Left renal cortex interstitium (tissue), 4 donors: ENCODE measurements at places on chromosomes 6 and 20.

DNA sequence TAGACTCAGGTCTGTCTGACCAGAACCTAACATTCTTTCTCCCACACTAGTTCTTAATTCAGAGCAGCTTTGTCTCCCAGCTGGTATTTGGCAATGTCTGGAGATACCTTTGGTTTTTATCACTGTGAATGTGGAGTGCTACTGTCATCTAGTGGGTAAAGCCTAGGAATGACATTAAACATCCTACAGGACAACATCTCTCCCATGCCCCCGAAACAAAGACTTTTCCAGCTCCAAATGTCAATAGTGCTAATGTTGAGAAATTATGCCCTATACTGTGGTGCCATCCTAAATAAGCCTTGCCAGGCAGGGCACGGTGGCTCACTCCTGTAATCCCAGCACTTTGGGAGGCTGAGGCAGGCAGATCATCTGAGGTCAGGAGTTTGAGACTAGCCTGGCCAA is 4.2 kb upstream of the TTPAL start:
- DNase-seq, result no peak

DNA sequence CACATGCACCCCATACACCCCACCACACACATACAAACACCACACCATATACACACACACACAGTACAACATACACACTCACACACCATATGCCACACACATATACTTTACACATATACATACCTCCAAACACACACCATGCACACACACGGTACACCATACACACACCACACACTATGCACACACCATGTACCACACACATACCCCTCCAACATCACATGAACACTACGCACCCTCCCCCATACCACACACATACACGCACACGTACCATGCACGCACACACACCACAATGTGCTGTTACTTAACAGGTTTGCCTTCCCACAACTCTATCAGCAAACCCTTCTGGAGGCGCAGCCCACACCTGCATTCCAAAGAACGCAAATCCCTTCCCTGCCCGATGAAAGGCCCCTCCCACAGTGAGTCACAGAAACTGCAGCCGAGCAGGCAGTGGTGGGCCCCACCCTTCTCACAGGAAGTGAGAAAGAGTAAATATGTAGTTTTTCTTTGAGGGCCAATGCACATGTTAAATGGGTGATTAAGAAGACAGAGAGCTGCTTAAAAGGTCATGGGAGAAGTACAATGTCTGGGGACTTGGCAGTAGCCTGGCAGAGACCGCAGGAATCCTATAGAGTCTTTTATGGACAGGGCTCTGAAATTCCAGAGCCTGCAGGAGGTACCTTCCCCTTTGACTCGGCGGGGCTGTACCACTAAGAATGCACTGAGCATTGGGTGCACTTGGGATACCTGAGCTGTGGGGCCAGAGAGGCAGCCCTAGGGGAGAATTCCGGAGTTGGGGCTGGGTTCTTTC is 34.1 kb upstream of the EZR start:
- peak; percentile 67 for DNase-seq

DNA sequence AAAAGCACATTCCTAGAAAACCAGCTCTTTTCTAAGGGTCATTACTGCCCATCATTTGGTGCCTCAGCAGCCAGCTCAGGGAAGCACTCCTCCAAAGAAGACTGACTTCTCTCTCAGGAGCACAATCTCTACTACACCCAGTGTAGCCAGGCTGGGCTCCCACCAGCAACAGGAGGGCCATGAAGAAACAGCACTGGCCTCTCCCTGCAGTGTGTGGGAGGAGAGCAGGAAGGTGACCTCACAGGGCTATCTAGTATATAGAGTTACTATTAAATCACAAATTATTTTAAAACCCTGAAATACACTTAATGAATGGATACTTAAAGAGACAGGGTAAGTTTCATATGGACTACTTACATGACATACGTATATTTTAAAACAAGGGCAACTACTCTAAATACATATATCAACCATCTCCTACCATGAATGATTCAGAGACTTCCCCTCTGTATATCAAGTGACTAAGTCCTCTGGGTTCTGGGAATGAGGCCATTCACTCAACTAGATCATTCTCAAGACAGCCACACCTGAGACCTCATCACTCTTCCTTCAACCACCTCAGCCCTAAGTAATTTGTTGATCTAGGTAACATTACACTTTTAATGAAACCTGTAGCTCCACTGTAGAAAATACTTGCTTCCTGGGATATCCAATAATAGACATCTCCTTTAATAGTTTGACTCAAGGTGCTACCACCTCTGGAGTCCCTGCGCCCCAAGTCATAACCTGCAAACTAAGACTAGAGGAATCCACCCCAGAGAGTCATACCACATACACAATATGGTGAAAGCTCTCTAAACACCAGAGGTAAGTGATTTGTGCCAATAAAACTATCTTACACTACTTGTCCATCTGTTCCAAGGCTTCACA is 25.2 kb downstream of the TBX18 start:
- no peak for DNase-seq

- no peak for DNase-seq
Measured at GRCh38 chr20:48819821-48820648, 7.8 kb downstream of the PREX1 start.

DNA sequence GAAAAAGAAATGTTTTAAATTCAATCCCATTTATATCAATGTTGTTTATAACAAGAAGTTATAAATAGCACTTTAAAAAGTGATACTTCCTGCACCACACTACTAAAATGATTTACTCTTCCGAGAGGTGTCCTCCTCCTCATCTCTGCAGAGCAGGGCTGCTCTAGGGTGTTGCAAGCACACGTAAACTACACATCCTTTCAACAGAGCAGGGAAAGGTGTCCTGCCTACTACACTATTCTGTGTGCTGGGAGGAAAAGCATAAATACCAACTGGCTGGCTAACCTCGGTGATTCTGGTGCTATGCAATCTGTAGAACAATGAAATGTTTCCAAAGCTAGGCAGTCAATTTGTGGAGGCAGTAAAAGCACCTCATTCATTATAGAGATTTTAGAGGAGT is 89.5 kb upstream of the MAP7 start:
- DNase-seq, result no peak

DNA sequence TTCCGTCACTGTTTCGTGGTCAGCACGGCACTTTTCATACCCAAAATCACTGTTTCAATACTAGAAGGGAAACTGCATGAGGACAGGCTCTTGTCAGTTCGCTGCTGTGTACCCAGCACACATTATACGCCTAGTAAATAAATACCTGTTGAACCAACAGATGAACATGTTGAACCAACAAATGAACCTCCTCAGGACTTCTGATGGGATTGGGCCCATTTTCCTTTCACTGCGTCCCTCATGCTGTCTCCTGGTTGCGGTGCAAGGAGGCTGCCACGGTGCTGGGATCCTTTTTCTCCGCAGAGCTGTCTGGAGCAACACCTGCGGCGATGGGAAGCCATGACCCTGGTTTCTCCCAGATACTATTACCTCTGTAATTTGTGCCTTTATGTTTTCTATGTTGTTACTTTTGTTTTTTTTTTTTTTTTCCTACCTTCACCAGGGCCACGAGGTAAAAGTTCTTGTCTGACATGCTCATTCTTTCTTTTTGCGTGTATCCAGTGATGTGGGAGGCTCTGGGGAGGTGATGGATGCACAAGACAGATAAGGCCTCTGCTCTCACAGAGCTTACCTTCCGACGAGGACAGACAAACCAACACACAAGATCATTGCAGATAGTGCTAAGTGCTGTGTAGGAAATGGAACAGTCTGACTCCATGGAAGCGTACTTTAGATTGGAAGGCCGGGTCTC is 1.1 kb downstream of the VAPB start:
- DNase-seq, result no peak

DNA sequence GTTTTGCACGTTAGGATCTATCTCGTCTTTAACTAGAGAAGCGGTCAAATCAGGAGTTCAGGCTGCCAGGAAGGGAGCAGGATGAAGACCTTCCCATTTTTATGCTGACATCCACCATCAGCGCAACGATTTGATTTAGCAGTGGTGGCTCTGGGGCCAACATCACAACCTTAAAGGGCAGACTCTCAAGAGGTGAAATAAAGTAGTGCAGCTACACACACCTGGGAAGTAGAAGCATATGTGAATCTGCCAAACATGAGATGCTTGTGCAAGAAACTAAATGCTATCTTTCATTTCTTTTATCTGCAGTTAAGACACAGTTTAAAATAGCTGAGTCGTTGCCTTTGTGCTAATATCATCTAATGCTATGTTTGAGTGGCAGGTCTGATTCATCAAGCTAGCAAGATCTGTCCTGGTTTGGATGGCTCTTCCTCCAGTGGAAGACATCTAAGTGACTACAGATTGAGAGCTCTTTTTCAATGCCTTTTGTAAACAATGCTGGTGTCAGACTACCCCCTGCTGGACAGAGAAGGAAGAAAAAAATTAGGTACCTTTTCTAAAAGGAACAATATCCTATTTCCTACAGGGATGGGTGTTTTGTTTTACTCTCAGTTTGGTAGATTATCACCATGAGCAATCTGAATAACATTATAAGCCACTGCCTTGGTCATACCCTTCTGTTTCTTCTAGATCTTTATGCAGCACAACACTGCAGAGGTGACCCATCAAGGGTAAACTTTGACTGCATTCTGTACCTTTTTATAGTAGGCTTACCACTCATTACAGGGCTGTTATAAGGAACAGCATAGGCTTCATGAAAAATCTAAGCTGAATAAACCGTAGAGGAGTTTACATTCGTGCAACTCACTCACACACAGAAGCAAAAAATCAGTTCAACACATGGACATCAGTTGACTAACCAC is 171.6 kb upstream of the FBXL4 start:
- peak; percentile 15 for DNase-seq

DNA sequence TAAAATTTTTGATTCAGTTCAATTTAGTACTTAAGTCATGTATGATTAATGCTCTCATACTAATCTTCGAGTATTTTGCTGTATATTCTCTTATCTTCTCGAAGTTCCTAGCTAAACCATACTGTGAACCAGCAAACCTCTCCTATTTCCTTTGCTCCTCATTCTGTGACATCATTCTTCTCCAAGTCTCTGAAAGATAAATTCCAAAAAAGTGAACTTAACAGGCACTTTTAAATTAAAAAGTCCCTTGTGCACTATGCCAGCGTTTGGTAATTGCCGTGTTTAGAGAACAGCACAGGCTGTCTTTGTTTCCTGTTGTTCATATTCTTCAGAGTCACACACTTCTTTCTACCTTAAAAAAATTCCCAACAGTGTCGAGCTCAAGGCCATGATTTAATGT is 188.4 kb upstream of the PHACTR1 start:
- DNase-seq, result no peak

GRCh38 chr6:99603421-99604165 is 3.0 kb upstream of the PRDM13 start:
- no peak for DNase-seq
